ENCODE measurements at places on chromosomes 7 and 10. TPM values are rescaled to one million over a fixed set of nuclear protein-coding genes. Genes with fewer than 3 reads are reported as not detected.

GRCh38 chr7:99459087-99459486 lies 6.9 kb downstream of the ATP5MF start:
- no peak overlapping the region for H3K4me3 ChIP-seq
- H3K27me3 ChIP-seq, result no peaks in the 10 kb centered on the region
- H3K36me3 ChIP-seq, result peaks cover 16% of the 10 kb centered on the region
- H3K27ac ChIP-seq, result no peak overlapping the region
- DNase-seq, result peak; percentile 57
- no peaks in the 10 kb centered on the region for H3K4me1 ChIP-seq

GRCh38 chr7:78326189-78326588 lies 527.6 kb downstream of the PHTF2 start:
- peak; percentile 80 for DNase-seq
- no peaks in the 10 kb centered on the region for H3K36me3 ChIP-seq
- H3K27me3 ChIP-seq, result no peaks in the 10 kb centered on the region

- H3K4me3 ChIP-seq, result no peak overlapping the region
- H3K27ac ChIP-seq, result no peak overlapping the region
- no peaks in the 10 kb centered on the region for H3K4me1 ChIP-seq
- no peaks in the 10 kb centered on the region for H3K27me3 ChIP-seq
- no peaks in the 10 kb centered on the region for H3K36me3 ChIP-seq
- no peak for DNase-seq
These were observed 115.0 kb downstream of the TMEM26 start for GRCh38 chr10:61338146-61338545.

GRCh38 chr10:97724341-97724941 lies 10.9 kb downstream of the MARVELD1 start:
- H3K4me3 ChIP-seq, result no peak overlapping the region
- peaks cover 21% of the 10 kb centered on the region for H3K4me1 ChIP-seq
- DNase-seq, result peak; percentile 89
- H3K36me3 ChIP-seq, result no peaks in the 10 kb centered on the region

DNA sequence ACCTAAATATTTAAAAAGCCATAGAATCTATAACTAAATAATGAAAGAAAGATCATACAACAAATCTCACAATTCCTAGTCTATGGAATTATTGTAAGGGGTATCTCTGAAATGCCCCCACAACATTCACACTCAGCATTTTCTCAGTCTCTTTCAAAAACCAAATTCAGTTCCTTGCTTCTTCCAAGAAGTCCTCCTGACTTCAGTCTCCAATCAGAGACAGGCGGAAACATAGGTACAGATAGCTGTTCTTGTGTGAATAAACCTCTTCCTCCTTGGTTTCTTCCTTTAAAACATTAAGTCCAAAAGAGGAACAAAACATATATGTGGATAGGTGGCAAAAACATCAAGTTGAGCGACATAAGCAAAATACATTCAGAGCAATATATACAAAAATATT lies 13.9 kb upstream of the FBXW4 start:
- no peak overlapping the region for H3K4me3 ChIP-seq
- H3K27ac ChIP-seq, result no peak overlapping the region
- H3K4me1 ChIP-seq, result no peaks in the 10 kb centered on the region
- H3K27me3 ChIP-seq, result peaks cover 13% of the 10 kb centered on the region
- no peak for DNase-seq
- H3K36me3 ChIP-seq, result no peaks in the 10 kb centered on the region

Gene NUTM2E
- total RNA-seq, result not detected
